ENCODE measurements at places on chromosomes 3 and 15.

DNA sequence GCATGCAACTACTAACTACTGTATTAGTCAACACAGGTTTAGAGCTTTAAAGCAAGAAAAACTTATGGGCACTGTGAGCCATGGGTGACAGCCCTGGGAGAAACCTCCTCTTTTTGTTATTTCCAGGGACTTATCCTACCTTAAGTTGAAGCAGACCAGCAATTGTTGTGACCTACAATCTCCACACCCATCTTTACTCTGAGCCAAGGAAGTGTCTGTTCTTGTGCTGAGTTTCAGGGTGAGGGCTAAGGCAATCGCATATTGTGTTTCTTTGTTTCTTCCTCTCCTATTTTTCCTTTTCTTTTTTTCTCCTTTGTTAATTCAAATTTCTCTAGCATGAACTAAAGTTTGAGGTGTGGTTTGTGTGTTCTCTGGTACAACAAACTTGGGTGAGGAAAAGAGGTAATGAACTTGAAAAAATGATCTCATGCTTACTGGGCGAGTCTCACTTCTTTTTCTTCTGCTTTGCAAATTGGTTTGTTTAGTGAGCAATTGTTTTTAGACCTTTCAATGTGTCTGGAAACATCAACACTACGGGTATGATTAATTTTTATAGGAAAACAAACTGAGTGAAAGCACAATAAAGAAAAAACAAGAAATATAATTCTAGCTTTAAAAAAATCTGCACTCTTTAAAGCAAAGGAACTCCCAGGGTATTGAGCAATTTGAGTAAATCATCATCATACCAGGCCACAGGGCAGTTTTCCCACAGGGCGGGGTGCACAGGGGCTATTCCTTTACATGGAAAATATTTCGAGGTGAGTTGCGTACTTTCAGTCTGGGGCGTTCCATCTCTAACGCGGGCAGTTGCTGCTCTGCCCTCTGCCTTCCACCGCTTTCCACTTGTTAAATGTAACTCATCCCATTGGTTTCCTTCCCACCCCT is 2.7 kb downstream of the UPK1B start:
- DNase-seq: no peak

- peak; percentile 18 for DNase-seq
These were observed 29.7 kb downstream of the STARD9 start for GRCh38 chr15:42604894-42605744.

DNA sequence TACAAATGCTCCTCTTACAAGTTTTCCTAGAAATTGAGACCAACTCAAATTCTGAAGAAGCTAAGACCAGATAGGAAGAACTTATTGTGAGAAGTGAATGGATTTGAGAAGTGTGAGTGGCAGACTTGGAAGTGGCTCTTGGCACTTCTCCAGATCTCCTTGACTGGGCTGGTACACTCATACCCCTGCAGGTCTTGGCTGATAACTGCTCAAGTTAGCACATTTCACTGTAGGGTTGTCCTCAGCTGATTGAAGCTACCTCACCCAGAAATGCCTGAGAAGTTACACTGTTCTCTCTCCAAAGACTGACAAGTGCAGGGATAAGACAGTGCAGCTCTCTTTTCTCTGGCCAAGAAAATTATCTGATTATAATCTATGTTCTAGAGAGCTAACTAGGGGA is 16.5 kb upstream of the CLDN1 start:
- DNase-seq: no peak

- no peak for DNase-seq
These were observed 21.6 kb downstream of the ADAMTS9 start for GRCh38 chr3:64666171-64666588.

GRCh38 chr15:29208352-29208751 is 61.3 kb downstream of the NSMCE3 start:
- no peak for DNase-seq

DNA sequence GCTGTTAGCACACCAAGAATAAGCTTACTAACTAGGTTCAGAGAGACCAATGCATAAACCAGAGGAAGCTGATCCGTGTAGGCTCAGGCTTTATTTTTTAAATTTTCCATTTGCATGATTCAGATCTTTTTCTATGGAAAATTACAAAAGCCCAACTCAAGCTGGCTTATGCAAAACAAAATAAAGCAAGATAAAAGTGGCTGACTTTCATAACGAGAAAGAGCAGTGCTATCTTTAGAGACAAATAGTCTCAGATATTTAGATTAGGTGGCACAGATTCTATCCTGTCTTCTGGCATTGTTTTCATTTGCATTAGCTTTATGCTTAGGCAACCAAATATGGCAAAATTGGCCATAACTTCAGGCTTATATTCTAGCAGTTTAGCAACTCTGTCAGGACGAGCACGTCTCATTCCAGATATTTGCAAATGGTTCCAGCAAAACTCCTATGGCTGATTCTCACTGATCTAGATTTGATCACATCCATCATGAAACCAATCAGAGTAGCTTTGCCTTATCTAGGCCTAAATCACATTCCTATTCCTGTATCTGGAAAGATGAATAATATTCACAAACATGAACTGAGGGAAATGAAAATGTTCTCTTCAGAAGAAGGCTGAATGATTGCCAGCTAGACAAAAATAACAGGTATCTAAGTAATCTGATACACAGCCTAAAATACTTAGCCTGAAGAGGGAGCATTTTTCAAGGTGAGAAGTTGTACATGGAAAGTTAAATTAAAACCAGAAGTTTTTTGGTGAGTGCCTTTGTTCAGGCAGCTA is 216.4 kb upstream of the DPPA4 start:
- DNase-seq: no peak

- DNase-seq: no peak
These were observed 208.5 kb downstream of the TBL1XR1 start for GRCh38 chr3:176988795-176989194.

GRCh38 chr3:66401675-66402491 is 98.9 kb downstream of the LRIG1 start:
- no peak for DNase-seq

GRCh38 chr3:131789188-131789587 is 245.6 kb downstream of the CPNE4 start:
- DNase-seq: no peak

DNA sequence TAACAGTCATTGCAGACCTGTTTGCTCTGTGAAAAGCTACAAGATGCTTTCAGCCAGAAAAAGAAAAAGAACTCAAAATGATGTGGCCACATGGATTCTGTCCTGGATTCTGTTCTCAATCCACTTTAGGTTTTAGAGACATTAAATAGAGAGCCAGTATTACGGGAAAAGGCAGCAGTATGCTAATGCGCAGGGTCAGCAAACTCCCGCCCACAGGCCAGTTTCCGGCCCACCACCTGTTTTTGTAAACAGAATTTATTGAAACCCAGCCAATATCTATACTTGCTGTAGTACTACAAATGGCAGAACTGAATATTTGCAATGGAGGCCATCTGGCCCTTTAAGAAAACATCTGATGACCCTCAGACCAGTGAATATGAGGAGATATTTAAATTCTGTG is 416.1 kb downstream of the ERC2 start:
- no peak for DNase-seq

GRCh38 chr15:90095521-90095959 is 6.7 kb downstream of the IDH2 start:
- no peak for DNase-seq

GRCh38 chr15:42056934-42057798 is 36.3 kb upstream of the PLA2G4E start:
- no peak for DNase-seq

- no peak for DNase-seq
These were observed 10.3 kb downstream of the RMDN3 start for GRCh38 chr15:40744815-40745152.

GRCh38 chr15:50425219-50425618 is 1.0 kb downstream of the USP8 start:
- no peak for DNase-seq

DNA sequence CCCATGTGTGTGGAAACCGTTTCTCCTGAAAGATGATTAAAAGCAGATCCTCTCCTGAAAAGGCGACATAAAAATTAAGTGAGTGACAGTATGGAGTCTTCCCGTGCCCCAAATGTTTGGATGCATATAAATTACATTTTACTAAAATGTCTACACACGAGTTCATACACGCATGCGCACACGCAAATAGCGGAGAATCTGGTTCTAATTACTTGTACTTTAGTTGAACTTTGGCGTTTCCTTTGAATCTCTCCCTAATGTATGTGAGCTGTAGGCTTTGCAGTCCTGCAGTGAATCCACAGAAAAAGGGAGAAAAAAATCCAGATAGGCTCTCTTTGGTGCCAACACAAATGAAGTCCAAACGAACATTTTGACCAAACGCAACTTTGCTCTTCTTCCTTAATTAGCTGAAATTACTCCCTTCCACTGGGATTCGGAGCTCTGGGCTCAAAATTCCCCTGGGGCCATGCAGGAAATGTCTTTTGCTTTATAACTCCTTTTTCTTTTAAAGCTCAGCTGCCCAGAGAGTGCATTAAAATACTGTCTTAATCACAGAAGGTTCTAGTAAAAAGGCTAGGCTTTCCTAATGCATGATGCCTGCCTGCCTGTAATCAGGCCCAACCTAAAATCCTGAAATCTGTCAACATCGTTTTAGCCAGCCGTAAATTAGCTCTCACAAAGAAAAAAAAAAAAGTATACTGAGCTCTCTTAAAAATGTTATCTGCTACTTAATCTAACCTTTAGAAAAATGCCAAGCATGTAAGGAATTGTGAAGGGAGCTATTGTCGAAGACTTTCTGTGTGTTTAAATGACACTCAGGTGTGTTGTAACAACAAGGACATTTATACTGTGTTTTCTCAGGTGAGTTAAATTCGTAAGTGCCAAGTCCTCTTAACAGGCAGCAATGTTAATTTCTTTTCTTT is 26.2 kb downstream of the RARB start:
- no peak for DNase-seq

DNA sequence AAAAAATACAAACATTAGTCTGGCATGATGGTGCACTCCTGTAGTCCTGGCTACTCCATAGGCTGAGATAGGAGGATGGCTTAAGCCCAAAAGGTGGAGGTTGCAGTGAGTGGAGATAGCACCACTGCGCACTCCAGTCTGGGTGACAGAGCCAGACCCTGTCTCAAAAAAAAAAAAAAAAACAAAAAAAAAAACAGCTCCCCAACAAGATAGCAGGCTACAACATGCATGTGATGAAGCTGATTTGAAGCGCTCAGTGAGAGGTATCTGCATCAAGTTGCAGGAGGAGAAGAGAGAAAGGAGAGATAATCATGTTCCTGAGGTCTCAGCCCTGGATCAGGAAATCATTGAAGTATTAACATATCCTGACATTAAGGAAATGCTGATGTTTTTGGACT is 608 bp upstream of the PPCDC start:
- DNase-seq: no peak

DNA sequence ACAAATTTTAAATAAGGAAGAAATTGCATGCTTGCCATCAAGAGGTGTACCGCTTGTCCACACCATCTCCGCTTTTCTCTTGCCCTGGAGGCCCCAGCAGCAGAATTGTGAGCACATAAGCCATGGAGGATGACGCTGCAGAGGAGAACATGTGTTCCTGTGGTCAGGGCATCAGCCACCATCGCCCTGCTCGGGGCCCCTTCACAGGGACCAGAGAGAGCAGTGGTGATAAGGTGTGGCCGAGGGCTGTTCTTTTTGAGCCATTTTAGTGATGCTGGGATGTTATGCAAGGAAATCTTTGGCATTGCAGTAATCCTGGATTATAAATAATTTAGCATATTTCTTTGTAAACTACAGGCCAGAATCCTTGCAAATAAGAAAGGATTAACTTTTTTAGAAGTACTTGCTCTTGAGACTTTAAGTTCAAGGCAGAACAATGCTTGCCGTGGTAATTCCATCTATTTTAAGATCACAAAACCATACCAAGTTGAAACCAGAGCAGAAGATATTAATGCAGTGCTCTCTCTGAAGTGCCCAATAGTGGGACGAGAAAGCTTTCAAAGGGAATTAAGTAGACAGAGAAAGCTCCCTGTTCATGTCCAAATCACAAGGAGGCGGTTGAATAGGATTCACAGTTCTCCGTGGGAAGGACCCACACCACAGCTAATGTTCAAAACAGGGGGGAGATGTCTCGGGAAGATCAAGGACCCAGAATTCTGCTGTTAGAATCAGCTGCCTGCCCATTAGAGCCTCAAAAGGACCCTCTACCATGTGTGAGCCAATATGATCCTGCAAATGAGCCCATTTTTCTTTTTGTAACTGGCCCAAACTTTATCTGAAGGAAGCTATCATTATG is 338.5 kb downstream of the RORA start:
- DNase-seq: no peak

GRCh38 chr3:121557426-121557934 is 10.3 kb upstream of the ARGFX start:
- DNase-seq: no peak

- no peak for DNase-seq
These were observed 25.6 kb upstream of the RHO start for GRCh38 chr3:129502641-129503408.

GRCh38 chr3:43793648-43794372 is 103.1 kb downstream of the ABHD5 start:
- DNase-seq: no peak

- DNase-seq: no peak
These were observed 53.4 kb downstream of the LSM3 start for GRCh38 chr3:14231998-14232501.

- no peak for DNase-seq
These were observed 22.5 kb downstream of the CHST14 start for GRCh38 chr15:40493089-40493840.

DNA sequence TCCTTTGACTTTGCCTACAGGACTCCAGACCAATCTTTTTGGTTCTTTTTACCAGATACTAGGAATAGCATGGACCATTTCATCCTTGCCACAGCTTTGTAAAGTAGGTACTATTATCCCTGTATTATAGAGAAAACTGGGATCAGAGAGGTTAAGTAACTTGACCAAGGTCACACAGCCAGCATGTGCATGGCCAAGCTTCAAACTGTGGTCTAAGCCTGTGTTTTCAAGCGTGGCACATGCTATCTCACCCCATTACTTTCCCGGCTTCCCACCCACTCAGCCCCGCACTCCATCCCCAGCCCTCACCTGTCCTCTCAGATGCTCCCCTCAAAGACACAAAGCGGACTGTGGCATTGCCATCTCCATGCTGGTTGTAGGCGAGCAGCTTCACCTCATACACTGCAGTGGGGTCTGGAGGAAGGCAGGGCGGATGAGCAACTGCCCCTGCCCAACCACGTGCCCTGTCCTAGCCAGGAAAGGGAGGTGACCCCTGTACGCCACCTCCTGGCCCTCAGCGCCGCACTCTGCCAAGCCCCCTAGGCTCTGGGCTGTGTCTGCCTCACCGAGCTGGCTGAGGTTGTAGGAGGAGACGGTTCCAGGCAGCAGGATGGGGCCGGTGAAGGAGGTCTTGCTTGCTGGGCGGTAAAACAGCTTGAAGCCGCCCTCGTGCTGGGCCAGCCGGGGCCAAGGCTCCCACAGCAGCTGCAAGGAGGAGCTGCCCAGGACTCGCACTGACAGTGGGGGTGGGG is 25.7 kb downstream of the RNU5B-1 start:
- DNase-seq: no peak
